ENCODE measurements at places on chromosomes 2 and 18.

DNA sequence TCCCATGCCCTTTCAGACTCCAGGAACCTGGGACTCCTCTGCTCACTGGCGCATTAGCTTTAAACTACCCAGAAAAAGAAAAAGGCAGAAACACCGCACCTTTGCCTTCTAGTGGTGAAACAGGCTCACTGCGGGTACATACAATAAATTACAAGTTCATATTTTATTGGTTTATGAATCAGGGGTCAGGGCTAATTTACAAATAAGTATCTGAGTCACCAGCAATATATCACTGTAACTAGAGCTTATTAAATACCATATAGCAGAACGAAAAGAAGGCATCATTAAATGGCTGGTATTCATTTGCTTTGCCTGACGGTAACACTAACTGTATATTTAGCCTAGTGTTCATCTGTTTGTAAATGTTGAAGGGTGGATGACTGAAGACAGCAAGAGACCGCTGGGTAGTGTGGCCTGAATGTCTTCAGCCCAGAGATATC lies 26.9 kb upstream of the DTNB start:
- no peak for DNase-seq

GRCh38 chr2:2719015-2719414 lies 387.9 kb upstream of the MYT1L start:
- DNase-seq = no peak

- DNase-seq = no peak
These were observed 30.7 kb upstream of the PIEZO2 start for GRCh38 chr18:11179959-11180519.

DNA sequence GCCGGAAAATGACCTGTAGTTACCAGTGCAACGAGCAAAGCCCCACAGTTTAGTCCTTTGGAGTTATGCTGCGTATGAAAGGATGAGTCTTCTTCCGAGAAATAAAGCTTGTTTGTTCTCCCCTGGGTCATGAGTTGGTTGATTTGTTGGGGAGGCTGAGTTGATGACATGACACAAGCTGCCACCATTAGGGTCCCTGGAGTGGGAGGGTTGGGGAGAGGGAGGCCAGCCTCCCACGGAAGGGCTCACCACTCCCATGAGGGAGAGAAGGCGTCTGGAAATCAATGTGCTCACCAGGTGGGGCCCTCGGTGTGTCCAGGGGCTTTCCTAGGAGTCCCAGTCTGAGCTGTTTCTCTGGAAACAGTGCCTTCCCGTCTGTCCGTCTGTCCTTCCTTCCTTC lies 7.4 kb upstream of the DGKD start:
- DNase-seq = no peak

DNA sequence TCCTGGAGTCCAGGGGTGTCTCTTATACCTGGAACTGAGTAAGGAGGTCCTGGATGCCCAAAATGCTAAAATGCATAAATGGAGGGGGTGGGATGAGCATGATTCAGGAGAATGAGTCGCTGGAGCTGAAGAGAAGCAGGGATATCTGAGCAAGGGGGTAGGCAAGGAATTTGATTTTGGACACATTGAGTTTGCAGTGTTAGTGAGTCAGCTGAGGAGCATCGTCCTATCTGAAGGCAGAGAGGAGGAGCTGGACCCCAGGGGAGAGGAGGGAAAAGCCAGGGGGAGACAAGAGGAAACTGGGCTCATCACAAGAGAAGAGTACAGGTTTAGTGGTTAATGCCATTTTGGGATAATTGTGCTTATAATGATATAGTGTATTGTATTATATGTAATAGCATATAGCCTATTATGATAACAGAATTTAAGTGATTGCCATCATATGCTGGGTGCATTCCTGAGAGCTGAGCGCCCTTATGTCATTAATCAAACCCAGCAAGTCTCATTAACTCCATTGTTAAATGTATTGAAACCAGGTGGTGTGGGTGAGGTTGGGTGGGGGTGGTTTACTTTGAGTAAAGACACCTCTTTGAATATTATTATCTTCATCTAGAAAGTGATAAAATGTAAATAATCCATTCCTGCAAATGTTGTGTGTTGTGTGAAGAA lies 12.4 kb downstream of the EHD3 start:
- DNase-seq = no peak

- no peak for DNase-seq
These were observed 111.1 kb downstream of the PDCL3 start for GRCh38 chr2:100673691-100674485.

DNA sequence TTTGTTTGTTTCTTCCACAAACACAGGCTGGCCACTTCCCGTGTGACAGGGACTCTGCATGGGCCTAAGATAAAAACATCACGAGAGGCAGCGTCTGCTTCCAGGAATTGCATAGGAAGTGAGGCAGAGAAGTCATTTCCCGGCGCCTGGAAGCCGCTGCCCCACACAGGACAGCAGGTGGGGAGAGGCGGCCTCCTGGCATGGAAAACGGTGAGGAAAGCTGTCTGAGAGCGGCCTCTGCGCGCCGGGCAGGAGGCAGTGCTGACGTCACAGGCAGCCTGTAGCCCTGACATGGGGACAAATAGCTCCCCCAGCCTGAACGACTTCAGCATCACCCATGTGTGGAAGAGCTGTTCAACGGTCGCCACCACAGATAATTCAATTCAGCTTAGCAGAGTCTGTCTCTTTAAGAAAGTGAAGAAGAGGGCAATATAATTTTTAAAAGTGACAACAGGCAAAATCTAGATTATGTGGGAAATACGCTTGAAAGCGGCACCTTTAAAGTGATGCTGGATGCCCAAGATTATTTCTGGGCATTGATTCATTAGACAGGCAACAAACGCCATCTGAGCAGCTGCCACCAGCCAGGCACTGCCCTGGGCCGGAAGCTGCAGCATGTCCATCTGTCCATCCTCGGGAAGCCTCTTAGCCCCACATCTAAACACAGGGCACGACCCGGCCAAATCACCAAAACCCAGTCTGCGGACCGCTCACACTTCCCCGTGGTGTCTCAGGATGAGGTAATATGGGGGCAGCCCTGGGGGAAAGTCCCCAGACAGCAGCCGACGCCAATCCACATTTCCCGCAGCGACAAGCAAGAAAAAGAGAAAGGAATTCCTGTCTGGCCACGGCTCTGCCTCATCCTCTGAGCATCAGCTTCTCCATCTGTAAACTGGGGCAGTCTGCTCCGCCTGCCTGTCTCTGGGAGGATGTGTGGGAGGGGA lies 138.9 kb downstream of the PXDN start:
- DNase-seq = no peak

- DNase-seq = no peak
These were observed at the start of gene CD302 for GRCh38 chr2:159797543-159798375. Gene CD302, minus strand, starts transcription at chr2:159798208. Its CDS starts 10 bp downstream, at chr2:159798198.

DNA sequence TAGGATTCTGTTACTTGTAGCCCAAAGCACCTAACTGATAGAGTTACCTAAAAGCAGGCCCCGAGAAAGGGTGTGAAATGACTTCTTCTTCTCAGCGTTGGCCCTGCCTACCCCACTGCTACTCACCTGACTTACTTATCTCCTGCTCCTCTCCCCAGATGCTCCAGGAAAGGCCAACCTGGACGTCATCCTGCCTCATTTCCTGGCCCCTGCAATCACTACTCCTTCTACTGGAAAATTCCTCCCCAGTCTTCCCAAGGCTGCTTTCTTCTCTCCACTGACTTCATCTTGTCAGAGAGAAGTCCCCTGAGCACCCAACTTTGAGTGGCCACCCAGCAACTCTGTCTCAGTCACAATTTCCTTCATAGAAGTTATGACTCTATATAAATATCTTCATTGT lies 63.4 kb upstream of the KLF7 start:
- DNase-seq = no peak

- no peak for DNase-seq
These were observed 64.1 kb downstream of the ZCCHC2 start for GRCh38 chr18:62586781-62587487.

DNA sequence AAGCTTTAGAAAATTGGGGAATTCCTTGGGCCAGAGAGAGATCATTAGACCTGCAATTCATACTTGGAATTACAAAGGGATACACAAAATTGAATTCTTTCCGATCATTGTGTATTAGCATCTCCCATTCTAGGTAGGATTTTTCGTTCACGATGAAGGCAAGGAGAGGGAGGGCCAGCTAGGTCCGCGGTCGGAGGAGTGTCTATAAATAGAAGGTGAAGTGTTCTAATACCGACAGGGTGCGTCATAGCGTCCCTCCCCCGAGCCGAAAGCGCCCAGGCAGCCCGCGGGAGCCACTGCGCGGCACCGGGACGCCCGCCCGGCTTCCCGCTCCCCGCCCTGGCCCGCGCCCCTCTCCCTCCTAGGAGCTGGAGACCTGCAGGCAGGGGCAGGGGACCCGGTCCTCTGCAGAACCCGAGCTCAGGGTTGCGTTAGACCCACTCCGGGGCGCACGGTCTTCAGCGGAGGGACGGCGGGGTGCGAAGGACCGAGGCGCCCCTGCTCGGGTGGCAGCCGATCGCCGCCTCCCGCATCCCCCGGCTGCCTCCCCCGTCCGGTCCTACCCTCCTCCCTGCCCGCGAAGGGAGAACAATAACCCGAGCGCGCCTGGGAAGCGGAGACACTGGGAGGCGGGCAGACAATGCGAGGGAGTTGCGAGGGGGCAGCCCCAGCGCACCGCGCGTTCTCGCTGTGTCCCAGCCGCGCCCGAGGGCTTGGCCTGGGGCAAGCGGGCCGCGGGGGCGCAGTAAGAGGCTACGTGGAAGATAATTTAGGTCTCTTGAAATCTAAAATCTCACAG lies 114.2 kb upstream of the SERTAD2 start:
- DNase-seq = peak; percentile 60

GRCh38 chr2:64610316-64610855 lies 43.3 kb downstream of the SERTAD2 start:
- no peak for DNase-seq

GRCh38 chr18:34624551-34624950 lies 85.5 kb upstream of the DTNA start:
- no peak for DNase-seq

DNA sequence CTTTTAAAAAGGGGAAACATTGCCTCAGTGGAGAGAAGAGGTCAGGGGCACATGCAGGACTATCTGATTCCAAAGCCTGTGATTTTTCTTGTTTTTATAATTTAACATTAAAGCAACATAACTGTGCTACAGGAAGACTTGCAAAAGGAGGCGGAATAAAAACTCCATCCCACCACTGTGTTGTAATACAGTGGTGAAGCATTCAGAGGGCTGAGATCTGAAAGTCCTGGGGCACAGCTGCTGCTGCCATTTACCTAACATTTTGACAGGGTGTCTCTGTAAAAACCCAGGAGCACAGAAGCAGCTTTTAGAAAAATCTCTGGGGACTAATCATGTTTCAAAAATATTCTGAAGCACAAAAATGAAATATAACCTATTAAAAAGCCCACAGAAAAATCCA lies 97.6 kb downstream of the GRB14 start:
- no peak for DNase-seq

DNA sequence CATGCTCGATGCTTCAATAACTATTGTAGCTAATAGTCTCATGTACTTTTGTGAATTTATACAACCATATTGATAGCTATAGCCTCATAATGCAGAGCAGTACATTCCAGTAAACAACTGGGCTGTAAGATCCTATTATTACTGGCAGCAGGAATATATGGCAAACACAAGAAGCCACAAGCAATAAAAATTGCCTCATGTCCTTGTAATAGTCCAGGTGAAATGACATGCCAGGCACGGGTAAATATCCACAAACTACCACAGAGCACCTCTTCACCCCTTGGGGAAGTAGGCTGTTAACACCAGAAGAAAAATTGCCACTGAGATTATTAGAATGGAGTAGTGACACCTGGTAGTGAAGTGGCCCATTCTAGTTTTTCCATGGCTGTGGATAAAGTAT lies 158.3 kb downstream of the MTX2 start:
- no peak for DNase-seq

- no peak for DNase-seq
These were observed 23.4 kb upstream of the CHRNA1 start for GRCh38 chr2:174787487-174788205.

GRCh38 chr2:32484937-32485336 lies 128.1 kb downstream of the BIRC6 start:
- no peak for DNase-seq

- DNase-seq = no peak
These were observed 678.0 kb downstream of the EPHA4 start for GRCh38 chr2:220894069-220894468.

DNA sequence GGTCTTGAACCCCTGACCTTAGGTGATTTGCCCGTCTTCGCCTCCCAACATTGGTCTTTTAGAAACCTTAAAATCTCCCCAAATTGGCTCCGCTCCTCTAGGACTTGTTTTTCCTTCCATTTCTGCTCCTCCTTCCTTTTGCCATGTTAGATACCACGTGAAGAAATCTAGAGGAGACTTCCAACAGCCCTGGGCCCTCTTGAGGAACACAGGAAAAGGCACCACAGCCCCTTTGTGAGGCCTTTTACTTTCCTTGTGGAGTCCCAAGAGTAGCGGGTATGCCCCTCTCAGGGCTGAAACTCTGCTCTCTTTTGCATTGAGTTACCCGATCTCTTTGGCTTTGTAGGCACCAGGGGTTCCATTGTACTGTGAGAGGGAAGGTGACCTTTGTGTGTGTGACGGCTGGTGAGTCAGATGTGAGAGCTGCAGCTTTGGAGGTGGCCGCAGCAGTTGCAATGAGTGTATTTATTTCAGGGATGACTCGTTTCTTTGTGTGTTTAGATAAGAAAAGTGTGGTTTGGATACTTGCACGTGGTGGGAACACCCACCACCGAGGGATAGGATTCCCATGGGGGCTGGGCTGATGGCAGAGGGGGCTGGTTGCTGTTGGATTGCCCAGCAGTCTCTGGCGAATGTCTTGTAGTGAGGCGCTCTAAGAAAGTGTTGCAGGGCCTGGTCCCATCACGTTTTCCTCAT lies 218.4 kb upstream of the HS6ST1 start:
- DNase-seq = peak; percentile 29

DNA sequence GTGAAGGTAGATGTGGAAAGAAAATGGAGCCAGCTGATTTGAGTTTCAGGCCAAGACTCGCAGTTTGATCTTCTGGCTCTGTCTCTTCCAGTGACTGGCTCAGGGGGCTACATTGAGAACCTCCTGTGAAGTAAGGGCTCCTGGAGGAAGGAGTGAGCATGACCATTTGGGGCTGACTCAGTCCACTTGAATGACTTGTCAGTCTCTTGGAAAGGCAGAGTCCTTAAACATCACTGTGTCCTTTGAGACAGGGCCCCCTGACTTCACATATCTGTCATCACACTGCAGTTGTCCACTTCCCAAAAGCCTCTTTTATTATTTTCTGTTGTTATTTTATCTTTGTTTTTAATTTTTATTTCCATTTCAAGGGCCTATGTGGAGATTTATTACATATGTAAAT lies 204.6 kb upstream of the APCDD1 start:
- no peak for DNase-seq

GRCh38 chr2:71504611-71505010 lies 51.2 kb downstream of the DYSF start:
- DNase-seq = no peak

All from stimulated activated CD4-positive, alpha-beta T cell treated with anti-CD3 and anti-CD28 coated beads, TNF-alpha, amount 100 ng/mL, for 48 hours (primary cell).